ENCODE measurements at places on chromosomes 4 and X. TPM values are rescaled to one million over a fixed set of nuclear protein-coding genes. Genes with fewer than 3 reads are reported as not detected.

ABLIM2 gene
- 0.22 TPM for total RNA-seq

GIMD1 gene
- not detected for total RNA-seq

ZNF711 gene
- total RNA-seq: 0.79 TPM

SHOX gene
- total RNA-seq: not detected

C4orf51 gene
- total RNA-seq: not detected

AREG gene
- total RNA-seq: 2.1 TPM

ADH7 gene
- total RNA-seq: not detected

F11 gene
- not detected for total RNA-seq

RXFP1 gene
- total RNA-seq: not detected

ADH1C gene
- not detected for total RNA-seq

TMEM31 gene
- total RNA-seq: not detected

SH3BP2 gene
- 47.4 TPM for total RNA-seq

MCF2 gene
- 0.10 TPM for total RNA-seq

TNMD gene
- total RNA-seq: not detected
